ENCODE measurements at places on chromosomes 7 and 10. TPM values are rescaled to one million over a fixed set of nuclear protein-coding genes. Genes with fewer than 3 reads are reported as not detected.
A peak's percentile ranks its signal among the peaks of the same experiment; 100 is the strongest.

DNA sequence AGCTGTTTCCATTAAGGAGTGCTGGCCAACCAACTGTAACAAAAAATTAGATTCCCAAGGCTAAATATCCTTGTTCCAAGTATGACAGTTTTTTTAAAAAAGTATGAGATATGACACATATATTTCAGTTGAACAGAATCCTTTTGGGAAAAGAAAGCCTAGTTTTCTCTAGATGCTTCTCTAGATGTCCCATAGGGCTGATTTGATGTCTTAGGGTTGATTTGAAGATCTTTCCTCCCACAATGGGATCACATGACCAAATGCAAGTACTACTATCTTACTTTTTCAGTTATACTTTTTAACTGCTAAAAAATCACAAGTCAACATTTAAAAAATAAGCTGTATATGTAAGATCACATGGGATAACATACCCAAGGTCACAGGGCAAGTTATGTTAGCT is 3.7 kb downstream of the NAMPT start:
- no peak for DNase-seq

DNA sequence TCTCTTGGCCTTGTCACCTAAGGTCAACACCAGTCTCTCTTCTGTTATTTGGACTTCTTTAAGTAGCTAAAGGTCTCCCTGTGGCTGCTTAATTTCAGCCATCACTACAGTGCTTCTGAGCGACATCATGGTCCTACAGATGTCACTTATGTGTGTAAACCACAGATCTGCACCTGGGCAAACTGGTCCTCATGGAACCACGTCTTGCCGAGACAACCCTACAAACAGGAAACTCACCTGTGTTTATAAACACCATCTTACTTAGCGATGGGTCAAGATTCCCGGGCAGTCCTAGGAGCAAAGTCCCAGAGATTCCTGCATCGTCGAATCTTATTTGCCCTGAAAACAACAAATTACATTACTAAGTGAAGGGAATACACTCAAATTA is 27.8 kb downstream of the KLF6 start:
- no peak for DNase-seq

DNA sequence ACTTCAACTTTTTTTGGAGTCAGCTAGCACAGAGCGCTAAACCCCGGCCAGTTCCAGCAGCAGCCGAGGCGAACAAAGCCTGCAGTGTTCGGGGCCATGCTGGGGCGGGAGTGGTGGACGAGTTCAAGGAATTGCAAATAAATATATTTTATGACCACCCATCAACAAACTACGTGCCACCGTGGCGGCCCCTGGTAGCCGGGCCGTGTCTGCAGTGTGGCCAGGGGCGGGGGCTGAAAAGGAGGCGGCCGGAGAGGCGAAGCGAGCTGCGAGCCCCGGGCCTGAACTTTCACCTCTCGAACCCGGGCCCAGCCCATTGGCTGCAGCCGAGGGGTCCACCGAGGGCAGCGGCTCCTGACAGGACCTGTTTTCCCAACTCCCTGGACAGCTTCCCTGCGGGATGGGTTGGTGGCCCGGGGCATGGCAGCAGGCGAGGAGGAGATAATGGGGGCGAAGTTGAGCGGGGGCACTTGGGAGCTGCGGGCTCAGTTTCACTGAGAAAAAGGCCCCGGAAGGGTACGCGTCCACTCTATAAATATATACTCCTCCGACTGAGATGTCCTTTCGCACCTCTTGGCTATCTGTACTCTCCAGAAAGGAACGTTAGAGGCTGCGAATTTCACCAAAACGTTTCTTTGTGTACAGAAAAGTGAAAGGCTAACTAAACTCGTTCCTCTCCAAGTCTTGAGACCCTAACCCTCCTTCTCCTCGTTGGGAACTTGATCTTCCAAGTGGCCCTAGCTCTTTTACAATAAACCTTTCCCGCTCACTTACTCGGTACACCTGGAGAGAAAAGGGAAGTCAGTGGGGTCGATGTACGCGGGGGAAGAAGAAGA is 164.6 kb upstream of the PPP1R3A start:
- peak; percentile 63 for DNase-seq

GRCh38 chr10:111430070-111430469 is 353.2 kb downstream of the ADRA2A start:
- no peak for DNase-seq

DNA sequence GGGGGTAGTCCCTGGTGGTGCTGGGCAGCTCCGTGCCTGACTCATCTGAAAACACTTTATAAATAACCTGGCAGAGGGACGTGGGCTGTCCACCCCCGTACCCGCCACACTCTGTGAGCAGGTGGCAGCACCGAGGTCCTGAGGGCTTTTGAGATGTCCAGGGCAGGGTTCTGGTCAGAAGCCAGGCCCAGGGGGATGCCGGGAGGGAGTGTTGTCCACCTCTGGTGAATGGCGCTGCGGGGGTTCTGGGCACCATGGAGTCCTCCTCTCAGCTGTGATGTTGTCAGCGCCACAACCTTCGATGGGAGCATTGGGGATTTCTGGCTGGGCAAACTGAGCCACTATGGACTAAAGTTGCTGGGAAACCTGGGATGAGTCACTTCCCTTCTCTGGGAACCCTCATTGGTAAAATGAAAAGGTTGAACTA is 27.4 kb upstream of the GOLGA7B start:
- DNase-seq, result no peak

- peak; percentile 58 for DNase-seq
Observed at GRCh38 chr10:123472606-123473005, 193.5 kb upstream of the GPR26 start.

GRCh38 chr7:126791306-126791705 is 461.4 kb downstream of the GRM8 start:
- DNase-seq, result no peak

DNA sequence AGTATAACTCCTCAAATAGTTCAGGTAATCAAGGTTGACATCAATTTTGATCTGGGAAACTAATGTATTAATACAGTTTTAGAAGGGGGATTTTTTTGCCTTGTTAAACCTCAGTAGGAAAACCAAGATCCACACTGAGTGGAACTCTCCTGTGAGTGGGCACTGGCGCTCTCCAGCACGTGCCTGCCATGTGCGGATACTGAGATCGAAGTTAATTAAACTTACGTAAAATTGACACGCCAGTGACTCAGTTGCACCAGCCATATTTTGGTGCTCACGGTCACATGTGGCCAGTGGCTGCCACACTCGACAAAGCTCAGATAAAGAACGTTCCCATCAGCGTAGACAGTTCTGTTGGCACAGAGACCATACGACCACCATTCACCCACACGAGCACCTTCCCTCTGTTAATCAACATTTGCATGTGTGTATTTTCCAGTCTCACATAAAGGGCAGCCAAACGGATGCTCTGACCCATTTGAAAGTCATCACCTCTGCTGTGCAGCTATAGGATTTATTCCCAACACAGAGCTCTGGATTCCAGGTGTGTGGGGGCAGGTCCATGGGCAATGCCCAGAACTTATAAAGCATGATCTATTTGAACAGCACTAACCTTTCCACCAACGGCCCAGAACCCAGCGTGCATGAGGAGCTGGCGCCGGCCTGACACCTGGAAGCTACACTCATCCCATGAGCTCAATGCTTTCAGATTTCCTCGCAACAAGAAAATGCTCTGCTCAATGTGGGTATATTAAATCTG is 77.7 kb downstream of the VIPR2 start:
- DNase-seq, result no peak

GRCh38 chr7:135748770-135749169 is at the start of gene FAM180A:
FAM180A (minus strand) TSS chr7:135748813; CDS start chr7:135748580, 233 bp downstream.
- DNase-seq, result no peak

DNA sequence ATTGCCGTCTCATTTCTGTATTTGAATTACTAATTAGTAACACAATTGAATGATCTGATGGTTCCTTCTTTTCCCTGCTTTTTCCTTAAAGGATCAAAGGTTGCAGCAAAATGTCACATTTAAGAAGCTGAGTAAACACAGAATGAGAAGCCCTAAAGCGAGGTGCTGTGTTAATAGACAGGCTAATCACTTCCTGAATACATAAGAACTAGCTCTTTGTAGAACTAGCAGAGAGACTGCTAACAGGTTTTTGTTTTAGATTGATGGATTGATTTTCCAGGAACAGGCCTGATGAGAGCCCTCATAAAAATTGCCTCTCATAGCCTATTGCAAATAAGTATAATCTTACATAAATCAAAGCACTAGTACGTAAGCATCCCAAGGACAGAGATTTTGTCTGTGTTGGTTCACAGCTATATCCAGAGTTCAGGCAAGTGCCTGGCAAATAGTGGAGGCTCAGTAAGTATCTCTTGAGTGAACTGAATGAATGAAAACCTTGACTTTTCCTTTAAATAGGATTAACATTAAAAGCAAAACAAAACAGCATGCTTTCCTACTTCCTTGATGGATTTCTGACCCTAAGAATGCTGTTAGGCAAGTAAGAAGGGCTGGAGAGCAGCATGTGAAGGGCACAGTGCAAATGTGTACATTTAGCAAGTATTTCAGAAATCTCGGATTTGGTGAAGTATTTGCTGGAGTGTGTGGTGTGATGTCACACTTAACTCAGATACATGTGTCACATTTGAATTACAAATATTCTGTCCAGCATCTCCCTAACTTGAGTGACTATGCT is 3.3 kb downstream of the TMEM229A start:
- DNase-seq, result no peak

DNA sequence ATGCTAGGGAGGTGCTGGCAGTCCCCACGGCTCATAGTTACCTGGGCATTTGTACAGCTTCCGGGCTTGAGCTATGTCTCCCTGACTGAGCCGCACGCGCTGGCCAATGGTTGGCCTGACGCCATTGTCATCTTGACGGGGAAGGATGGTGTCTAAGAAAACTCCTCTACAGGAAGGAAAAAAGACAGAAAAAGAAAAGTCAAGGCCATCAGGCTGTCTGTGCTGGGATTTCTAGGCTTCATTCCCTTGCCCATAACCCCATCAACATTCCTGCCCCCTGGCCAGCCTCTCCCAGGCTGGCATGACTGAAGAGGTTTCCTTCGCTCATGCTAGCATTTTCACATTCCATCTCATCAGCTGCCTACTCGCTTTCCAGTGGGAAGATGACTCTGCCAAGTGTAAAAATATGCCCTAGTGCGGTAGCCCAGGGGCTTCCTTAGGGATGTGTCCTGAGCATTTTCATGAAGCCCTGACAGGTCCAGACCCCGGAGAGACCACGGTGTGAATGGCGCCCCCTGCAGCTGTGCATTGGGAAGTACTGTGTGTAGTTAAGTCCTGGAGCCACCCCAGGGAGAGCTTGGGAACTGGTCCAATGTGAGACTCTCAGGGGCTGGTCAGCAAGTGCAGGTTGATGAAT is 54.5 kb upstream of the OPALIN start:
- no peak for DNase-seq

DNA sequence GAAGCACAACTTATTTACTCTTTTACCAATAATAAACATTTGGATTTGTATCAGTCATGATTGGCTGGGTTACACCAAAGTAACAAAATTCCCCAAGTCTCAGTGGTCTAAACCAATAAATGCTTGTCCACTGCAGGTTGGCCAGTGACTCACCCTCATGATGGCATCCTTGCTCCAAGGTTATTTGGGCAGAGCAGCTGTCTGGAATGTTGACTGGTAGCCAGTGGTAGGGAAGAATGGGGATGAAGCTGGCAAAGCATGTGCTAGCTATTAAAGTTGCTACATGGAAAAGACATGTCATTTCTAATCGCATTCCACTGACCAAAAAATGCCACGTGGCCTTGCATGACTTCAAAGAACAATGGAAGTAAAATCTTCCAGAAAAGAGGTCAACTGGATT is 1168.7 kb upstream of the CELF2 start:
- no peak for DNase-seq

GRCh38 chr10:15606377-15606776 is 113.3 kb downstream of the ITGA8 start:
- no peak for DNase-seq

DNA sequence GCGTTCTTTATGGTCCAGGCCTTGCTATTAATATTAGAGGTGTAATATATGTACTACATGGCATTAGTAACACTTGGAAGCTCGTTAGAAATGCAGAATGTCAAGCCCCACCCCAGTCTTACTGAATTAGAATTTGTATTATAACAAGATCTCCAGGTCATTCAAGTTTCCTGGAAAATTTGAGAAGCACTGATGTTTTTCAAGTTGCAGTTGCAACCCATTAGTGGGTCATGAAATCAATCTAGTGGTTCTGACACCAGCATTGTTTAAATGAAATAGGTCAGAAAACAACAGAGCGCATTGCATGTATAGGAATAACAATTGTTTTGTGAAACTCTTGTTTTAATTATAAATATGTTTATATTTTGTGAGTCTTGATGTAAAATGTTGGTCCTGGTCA is 28.8 kb upstream of the MICU1 start:
- no peak for DNase-seq

DNA sequence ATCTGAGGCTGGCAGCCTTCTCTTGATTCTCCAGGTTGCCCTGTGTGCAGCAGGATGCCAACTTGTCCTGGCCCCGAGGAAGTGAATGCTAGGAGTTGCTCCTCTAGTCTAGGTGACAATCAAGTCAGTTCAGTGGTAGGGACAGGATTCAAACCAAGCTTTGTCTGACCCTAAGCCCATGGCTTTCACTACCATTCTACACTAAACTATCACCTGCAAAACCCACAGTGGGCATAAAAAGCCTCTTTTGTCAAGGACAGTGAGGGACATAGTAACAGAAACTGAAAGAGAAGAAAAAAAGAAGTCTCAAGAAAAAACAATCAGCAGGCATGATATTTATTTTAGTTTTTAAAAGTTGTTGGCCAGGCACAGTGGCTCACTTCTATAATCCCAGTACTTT is 33.5 kb downstream of the KCNMA1 start:
- no peak for DNase-seq

DNA sequence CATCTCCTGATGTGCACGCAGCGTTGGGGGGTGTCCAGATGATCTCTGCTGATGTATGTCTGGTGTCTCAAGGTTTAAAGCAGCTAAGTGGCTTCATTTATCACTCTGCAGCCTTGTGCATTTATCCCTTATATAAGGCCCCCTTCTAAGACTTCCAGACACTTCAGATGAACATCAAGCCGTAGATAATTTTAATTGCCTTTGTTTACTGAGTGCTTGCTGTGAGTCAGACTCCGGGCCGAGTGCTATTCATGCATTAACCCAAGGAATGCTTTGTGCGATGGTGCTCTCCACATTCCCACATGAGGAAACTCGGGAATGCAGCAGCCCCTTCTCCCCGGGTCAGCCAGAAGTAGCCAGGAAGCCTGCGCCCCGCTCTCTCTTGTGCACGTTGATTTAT is 328.6 kb upstream of the COBL start:
- no peak for DNase-seq

GRCh38 chr7:43204081-43204480 is 91.6 kb downstream of the HECW1 start:
- DNase-seq, result no peak

TMEM26 gene
- polyA plus RNA-seq, result 1.6 TPM

ASAH2B gene
- 3.6 TPM for polyA plus RNA-seq

LMTK2 gene
- polyA plus RNA-seq, result 3.3 TPM

SPDYE18 gene
- not detected for polyA plus RNA-seq

ZNF239 gene
- 4.5 TPM for polyA plus RNA-seq

KNDC1 gene
- 0.43 TPM for polyA plus RNA-seq

PDE6C gene
- polyA plus RNA-seq, result not detected

PDK4 gene
- polyA plus RNA-seq, result 106 TPM

Measured in kidney (tissue), 22 donors.